Stimulated activated CD8-positive, alpha-beta memory T cell treated with anti-CD3 and anti-CD28 coated beads, Interleukin-7, amount 100 ng/mL, for 1 hour (primary cell): ENCODE measurements at places on chromosomes 3 and 15.

GRCh38 chr15:32723171-32723948, 5.6 kb downstream of the GREM1 start:
- DNase-seq = no peak

GRCh38 chr3:123380261-123380660, 68.6 kb downstream of the ADCY5 start:
- DNase-seq = no peak

- no peak for DNase-seq
Observed at GRCh38 chr3:20575146-20575545, 389.1 kb upstream of the SGO1 start.

DNA sequence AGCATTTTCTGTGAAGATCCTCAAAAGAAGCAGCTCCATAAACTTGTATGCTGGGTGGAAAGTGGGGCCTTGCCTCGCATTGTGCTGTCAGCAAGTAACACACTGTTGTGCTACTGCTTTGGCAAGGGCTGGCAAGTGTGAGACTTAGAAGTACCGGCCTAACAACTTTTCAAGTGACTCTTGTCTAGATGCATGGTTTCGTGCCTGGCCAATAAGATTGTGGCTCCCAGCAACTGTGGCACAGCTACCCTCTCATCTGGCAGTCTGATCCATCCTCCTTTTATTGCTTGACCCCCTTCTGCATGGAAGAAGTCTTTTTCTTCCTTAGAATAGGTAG, 79.4 kb upstream of the VEPH1 start:
- no peak for DNase-seq

DNA sequence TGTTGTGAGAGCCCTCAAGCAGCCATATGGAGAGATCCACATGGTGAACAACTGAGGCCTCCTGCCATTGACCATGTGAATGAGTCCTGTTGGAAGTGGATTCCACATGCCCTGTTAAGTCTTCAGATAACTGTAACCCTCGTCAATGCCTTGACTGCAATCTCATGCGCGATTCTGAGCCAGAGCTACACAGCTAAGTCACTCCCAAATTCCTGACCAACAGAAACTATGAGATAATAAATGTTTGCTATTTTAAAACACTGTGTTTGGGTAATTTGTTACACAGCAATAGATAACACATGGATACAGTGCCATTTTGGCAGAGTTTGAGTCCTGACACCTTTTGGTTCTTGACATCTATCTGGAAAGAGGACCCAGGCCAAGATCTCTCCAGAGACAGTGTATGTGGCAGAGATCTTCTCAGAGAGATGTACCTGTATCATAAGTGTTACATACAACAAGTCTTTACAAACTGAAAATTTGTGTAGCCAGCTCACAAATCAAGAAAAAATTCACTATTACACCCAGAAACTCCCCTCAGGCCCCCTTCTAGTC, 34.5 kb upstream of the BNC1 start:
- DNase-seq = no peak

DNA sequence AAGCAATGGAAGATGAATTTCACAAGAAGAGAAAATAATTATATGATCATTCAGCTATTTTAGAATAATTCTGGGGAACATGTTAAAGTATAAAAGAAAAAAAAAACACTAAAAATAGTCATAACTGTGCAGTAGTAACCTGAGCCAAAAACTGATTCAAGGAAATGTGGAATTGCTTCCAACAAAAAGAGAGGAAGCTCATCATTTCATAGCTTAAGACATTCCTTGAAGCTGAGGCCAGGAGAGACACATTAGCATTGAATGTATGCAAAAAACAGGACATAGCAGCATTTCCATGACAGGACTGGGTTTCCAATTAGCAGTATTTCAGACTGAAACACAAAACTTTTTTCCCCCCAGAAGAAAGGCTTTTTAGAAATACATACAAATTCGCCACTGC, 27.7 kb upstream of the LRRN1 start:
- no peak for DNase-seq

DNA sequence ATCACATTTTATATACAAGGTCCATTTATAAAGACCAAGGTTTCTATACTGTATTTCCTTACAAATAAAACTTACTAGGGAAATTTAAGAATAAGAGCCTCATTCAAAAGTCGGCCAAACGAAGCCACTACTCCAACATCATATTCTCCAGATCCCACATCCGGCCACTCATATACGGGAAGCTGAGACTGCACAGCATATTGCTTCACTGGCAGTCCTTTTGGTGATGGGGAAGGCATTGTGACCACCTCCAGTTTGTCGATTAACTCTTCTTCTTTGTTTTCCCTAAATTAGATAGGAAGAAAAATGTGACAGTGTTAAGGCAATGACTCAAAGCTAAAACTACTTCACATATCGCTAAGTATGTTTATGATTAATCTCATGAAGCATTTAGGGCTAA, 2.7 kb downstream of the MTFMT start:
- DNase-seq = no peak

DNA sequence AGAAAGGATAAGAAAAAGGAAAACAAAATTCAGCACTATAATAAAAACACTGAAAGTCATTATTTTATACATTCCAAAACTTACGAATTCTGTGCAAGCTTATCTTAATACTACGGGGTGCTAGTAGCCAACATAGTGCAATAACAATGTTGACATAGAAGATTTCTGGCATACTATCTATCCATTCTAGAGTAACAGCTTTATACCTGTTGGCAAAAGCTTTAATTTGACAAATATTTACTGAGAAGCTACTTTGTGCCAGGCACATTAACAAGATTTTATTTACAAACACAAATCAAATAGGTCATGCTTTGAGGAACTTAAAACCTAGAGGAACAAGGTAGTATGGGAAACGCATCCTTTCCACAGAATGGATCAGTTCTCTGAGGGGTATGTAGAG, 1.1 kb downstream of the ACKR4 start:
- no peak for DNase-seq

- DNase-seq = no peak
Observed at GRCh38 chr3:46902188-46902631, 24.7 kb downstream of the PTH1R start.

DNA sequence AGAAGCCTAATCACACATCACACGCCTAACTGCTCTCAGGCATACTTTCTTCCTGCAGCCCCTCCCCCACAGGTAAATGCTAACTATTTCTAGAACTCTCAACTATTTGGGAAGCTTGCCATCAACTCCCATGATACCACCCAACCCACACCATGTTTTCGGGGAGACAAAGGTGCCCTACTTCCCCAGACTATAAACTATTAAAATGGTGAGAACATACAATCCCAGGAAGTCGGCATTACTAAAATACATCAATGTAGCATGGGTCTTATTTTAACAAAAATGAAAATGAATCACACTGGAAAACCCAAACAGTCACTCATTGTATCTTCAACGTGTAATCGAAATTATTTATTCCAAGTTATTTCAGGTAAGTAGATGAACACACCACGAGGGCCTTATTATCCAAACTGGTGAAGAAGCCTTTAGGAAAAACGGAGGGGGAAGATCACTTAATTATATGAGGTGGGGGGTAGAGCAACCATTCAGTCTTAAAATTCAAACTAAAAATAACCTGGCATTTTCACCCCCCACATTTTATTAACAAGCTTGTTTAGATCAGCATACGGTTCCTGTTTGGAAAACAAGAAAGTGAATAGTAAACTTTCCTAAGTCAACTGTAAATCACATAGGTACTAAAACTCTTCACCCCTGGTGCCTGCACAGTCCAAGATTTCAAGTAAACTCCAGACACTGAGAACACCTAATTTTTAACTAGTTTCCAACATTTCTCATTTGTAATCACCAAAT, 1.9 kb downstream of the TBL1XR1 start:
- no peak for DNase-seq

- no peak for DNase-seq
Observed at GRCh38 chr15:41847981-41848380, 9.3 kb downstream of the PLA2G4B start.

DNA sequence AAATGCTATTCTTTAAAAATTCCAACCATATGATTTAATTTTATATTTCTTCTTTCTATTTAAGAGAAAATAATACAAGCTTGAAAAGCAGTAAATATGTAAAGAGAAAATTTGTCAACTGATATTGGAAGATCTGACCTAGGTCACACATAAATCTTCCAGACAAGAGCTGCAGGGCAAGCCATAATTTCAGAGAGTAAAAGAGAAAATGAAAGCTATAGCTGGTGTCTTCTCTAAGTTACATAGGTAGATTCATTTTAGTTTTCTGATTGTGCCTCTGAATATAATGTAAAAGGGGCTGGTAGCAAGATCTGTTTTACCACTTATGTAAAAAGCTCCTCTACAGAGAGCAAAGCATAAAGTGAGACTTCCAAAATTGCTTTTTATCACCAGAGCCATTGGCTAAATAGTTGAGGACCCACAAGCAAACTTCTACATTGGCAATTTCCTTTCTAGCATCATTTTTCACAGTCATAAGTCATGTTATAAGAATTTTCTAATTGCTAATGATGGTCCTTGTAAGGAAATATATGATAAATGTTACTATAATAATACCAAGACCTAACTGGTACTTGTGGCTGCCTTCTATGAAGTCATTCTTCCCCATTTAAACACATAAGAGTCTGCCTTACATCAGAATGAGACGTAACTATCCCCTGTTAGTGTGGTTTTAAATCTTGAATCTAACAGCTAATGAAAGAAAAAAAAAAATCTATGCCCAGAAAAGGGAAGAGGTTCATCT, 80.8 kb upstream of the SKOR1 start:
- no peak for DNase-seq

DNA sequence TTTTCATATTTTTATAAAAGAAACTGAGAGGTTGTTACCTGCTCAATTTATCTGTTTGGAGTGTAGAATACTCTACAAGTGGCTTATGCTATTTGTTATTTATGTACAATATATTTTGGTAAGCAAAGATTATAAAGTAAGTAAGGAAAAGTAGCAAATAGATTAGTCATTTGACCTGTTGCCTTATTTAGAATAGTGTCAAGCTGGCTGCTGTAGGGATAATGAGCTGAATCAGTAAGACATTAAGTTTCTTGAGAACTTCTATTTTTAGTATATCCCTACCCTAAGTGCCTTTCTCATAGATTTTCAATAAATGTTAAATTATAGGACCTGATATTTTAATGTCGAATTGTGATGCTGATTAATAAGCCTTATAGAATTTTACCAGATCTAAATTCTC, 37.2 kb downstream of the ECT2 start:
- DNase-seq = no peak

GRCh38 chr15:73596174-73596573, 37.0 kb downstream of the NPTN start:
- no peak for DNase-seq

DNA sequence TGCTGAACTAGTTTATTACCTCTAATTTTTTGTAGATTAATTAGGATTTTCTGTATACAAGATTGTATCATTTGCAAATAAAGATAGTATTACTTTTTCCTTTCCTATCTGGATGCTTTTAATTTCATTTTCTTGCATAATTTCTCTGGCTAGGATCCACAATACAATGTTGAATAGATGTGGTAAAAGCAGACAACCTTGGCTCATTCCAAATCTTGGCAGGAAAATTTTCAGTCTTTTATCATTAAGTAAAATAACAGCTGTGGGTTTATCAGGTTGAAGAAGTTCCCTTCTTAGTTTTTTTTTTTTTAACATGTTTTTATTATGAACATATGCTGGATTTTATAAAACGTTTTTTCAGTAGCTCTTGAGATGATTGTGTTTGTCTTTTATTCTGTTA, 422.6 kb downstream of the AGBL1 start:
- DNase-seq = no peak

- DNase-seq = no peak
Observed at GRCh38 chr3:30129765-30130164, 476.6 kb upstream of the TGFBR2 start.

DNA sequence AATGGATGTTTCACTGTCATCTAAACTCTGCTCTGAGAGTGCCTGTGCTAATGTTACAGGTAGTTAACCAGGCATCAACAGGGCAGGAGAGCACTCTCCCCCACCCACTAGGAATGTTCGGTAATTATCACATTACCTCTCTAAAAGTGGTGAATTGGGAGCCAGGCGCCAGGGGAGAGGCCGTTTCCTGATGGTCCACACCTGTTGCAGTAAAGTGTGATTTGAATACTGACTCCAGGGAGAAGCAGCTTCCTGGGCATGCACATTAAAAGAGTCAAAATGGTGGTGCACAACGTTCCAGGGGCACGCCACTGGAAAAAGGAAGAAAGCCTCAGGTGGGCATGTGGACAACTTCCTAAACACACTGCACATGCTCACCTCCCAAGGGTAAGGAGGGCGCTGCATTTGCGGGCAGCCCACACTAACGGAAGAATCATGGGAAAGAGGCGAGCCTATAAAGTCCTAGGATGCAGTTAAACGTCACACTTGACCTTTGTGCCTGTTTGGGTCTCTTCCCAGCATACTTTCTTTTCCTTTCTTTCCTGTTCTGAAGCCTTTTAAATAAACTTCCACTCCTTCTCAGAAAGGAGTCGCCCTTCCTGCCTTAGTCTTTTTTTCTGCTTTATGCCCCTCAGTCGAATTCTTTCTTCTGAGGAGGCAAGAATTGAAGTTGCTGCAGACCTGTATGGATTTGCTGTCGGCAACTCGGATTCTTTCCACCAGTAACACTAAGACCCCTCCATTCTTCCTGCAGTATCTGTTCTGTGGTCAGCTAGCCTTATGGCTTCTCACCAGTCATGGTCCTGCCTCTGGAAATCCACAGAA, 28.9 kb upstream of the GPD1L start:
- DNase-seq = no peak

- no peak for DNase-seq
Observed at GRCh38 chr15:83733206-83733605, 79.3 kb downstream of the ADAMTSL3 start.

DNA sequence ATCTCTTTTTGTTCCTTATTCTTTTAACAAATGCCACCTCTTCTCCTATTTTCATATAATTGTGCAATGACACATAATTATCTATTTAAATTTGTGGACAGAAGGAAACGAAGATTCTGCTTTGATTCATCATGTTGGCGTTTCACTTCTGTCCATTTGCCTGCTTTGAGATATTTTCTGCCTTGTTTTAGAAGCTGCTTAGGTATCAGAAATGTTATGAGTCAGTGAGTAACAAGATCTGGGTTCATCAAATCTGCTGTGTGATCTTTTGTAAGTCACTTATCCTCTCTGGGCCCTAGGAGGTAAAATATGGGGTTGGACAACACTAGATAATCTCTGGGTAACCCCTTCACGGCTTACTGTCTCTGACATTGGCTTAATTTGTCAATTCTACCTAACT, 7.3 kb upstream of the MINDY4B start:
- DNase-seq = no peak

- no peak for DNase-seq
Observed at GRCh38 chr15:75353604-75354003, 6.8 kb downstream of the NEIL1 start.

- no peak for DNase-seq
Observed at GRCh38 chr3:148186881-148187280, 510.8 kb upstream of the AGTR1 start.
